ENCODE measurements at places on chromosomes 2 and 18.

DNA sequence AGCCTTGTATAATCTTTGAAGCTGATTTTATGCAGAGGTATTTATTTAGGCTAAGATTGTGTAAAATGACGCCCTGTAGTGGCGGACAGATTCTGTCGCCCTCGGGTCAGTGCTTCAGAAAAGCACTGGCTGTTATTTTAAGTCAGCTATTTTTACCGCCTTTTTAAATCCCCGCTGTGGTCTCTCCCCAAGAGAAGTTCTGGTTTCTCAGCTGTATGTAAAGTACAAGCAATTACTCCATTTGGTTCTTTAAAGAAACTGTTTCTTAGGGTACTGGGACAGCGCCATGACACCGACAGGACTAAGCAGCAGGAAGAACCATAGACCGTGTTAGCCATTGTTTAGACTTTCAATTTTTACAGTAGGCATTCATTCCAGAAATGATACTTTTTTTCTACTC lies 65.0 kb downstream of the UGGT1 start:
- no peak for DNase-seq

DNA sequence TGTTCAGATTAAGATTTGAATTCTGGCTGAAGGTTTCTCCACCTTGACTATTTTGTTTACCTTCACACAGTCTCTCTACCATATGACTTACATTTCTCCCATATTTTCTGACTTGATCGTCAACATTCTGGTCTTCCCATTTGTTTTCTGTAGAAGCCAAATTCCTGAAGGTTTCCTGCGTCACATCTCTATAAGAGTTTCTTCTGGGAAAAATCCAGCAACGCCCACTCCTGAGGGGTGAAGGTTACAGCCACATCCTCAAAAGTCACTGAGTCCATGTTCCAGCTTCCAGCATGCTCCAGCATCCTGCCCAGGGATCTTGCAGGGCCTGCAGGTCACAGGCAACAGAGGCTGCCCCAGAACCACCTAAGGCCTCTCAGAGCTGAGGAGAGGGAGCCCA lies 47.5 kb downstream of the NBEAL1 start:
- DNase-seq, result no peak

GRCh38 chr2:23565814-23566213 lies 180.8 kb downstream of the KLHL29 start:
- DNase-seq, result no peak

GRCh38 chr2:8518979-8519668 lies 162.7 kb upstream of the ID2 start:
- DNase-seq, result no peak

DNA sequence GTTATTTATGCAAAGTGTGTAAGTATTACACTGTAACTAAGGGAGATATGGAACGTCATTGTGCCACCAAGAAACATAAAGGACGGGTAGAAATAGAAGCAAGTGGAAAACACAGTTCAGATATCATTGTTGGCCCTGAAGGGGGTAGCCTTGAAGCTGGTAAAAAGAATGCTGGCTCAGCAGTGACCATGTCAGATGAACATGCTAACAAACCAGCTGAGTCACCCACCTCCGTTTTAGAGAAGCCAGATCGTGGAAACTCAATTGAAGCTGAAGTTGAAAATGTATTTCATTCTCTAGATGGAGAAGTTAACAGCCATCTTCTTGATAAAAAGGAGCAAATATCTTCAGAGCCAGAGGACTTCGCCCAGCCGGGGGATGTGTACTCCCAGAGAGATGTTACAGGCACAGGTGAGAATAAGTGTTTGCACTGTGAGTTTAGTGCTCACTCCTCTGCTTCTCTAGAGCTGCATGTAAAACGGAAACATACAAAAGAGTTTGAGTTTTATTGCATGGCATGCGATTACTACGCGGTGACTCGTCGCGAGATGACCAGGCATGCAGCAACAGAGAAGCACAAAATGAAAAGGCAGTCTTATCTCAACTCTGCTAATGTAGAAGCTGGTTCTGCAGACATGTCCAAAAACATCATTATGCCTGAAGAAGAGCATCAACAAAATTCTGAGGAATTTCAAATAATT lies 36.1 kb downstream of the ZNF407 start:
- no peak for DNase-seq

GRCh38 chr2:70668432-70668831 lies 99.6 kb downstream of the ADD2 start:
- no peak for DNase-seq

DNA sequence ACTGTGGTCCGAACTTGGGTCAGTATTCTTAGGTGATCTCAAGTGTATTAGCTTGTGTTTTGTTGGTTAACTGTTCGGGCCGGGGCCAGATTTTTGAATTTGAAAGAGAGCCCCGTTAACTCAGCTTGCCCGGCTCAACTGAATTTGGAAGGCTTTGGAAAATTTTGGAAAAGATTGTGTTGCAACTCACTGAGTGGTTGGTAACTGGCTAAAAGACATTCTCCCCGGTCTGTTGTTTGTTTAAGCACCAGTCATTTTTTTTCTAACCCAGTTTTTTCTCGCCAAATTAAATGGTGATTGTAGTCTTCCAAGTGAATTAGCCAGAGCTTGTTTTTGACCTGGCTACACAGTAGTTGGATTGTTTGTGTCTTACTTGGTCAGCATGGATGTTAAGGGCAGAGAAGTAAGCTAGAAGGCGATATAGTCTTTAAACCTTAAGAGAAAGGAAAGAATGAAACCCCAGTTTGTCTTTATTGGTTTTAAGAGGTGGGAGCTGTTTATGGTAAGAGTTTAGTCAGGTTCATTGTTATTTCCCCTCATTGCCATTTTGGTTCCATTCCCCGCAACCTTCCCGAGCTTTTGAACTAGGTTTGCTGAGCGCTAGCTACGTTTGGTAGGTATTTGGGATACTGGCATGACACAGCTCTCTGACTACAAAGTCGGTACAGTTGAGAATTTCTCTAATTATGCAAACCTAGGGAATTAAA lies 2.4 kb downstream of the MAP4K4 start:
- DNase-seq, result no peak

- no peak for DNase-seq
These were observed 360.6 kb upstream of the TNP1 start for GRCh38 chr2:217220228-217221013.

GRCh38 chr2:31526946-31527732 lies 53.6 kb downstream of the SRD5A2 start:
- no peak for DNase-seq

DNA sequence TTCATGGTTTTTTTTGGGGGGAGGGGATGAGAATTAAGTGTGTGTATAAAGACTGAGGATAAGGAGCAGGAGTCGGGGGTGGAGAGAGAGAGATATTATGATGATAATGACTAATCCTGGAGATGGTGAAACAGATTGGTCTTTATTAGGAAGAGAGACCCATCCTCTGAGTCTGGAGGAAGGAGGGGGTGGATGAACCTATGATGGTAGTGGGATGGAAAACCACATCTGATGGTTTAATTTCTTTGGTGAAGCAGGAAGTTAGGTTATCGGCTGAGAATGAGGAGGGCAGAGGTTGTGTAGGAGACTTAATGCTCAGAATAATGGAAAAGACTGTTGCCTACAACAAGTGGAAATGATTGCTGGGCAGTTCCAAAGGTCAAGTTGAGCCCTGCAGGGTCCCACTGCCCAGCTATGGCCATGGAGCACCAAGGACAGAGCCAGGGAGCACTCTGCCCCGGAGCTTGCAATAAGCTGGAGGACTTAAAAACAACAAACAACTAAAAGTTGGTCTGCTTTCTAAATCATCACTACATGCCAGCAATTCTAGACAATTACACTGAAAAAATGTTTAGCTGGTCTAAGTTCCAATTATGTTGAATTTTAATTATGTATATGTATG lies 7.9 kb downstream of the SLC16A14 start:
- no peak for DNase-seq

DNA sequence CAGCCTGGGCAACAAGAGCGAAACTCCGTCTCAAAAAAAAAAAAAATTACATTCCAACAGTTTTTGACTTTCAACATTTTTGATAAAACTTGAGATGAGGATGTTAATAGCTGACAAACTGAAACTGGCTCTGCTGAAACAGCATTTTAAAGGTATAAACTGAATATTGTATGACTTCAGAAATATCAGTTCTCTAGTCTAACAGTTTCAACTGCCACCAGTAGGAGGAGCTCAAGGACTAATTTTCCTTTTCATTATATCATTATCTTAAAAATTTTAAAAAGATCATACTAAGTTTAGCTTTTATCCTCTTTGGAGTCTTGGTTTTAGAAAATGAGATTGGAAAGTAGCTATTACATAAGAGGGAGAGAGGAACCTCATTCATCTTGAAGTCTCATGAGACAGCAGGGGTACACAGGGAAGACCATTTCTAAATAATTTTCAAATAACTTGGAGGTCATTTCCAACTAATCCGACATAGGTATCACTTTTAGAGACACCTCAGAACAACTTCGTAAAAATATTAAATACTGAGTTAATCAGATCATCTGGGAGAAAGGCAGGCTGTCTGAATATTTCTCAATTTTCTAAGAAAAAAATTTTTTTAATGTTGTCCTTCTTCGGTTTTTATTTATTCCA lies 37.6 kb upstream of the MCM6 start:
- DNase-seq, result no peak

GRCh38 chr2:14445670-14446069 lies 186.8 kb upstream of the LRATD1 start:
- DNase-seq, result no peak

GRCh38 chr2:86426271-86426670 lies 14.9 kb upstream of the KDM3A start:
- DNase-seq, result no peak

DNA sequence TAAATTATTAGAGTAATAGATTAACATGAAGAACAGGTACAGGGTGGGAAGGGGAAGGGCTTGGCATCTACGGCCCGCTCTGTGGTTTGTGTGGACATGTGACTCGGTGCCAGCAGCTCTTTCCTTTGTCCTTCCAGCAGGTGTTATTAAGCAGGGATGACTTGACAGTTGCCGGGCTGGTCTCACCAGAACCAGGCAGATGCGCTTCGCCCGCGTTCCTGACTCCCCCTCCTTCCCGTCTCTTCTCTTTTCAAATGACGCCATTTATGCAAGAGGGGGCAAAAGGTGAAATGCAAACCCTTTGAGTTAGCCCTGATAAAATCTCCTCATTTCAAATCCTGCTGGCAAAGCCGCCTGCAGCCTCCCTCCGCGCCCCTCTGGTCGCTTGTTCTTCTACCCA lies 38.9 kb upstream of the MGAT4A start:
- DNase-seq, result no peak

DNA sequence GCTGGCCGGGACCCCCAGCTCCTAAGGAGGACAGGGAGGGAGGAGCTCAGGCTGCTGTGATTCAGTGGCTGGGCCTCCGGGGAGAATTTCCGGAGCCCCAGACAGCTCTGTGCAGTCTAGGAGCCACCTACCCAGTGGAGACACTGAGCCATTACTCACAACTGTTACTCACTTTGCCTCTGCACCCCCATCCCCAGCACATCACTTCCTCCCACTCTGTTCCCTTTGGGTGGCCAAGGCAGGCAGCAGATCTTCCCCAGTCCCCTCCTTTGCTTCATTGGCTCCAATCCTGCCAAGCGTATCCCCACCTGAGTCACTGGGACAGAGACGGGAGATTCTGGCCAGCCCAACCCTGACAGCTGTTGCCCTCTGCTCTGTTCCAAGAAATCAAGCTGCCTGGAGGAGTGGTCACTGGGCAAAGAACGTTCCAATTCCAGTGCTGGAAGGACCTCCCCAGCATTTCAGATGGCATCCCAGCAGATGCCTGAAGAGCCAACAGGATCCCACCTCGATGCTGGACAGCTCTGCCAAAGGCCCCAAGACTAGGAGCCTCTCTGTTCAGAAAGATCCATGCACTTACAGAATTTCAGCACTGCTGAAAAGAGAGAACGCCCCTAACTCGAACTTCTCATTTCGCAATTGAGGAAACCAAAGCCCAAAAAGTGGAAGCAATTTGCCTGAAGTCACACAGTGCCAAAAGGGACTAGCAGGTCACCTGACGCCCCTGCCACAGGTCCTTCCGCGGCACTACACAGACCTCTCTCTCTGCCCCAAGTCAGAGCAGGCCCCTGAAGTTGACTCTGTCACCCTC lies 68.3 kb downstream of the TNS1 start:
- no peak for DNase-seq

- no peak for DNase-seq
These were observed 52.7 kb upstream of the CALCRL start for GRCh38 chr2:187500585-187501359.

DNA sequence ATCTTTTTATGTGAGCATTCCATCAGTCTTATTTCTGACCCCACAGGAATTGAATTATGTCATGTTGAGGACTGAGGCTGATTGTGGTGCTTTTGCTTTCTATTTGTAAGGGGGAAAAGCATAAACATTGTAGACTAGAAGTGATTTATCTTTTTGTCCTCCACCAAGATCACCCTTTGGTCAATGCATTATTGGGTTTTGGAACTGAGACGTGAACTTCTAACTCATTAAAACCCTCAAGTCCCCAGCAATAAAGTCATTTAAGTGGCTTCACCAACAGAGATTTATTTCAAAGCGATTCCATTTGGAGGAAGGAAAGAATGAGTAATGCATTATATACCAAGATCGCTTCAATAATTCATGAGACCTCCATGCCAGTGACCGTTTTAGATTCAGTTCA lies 75.5 kb upstream of the TXNDC2 start:
- no peak for DNase-seq

DNA sequence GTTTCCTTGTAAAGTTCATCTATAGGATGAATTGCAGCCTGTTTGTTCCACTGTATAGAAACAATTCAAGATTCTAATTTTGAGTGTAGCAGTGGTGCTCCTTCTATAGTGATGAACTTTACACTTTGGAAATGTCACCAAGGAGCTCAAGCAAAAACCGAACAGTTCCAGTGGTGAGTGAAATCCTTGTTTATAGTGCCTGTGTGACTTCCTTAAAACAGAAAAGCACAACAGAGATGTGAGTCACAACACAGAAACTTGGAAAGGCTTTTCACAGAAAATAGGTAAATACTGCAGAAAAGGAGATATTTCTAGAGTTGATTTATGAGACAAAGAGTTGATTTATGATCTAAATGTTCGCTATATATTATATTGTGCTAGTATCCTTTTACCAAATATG lies 482.0 kb downstream of the PTPRM start:
- no peak for DNase-seq

DNA sequence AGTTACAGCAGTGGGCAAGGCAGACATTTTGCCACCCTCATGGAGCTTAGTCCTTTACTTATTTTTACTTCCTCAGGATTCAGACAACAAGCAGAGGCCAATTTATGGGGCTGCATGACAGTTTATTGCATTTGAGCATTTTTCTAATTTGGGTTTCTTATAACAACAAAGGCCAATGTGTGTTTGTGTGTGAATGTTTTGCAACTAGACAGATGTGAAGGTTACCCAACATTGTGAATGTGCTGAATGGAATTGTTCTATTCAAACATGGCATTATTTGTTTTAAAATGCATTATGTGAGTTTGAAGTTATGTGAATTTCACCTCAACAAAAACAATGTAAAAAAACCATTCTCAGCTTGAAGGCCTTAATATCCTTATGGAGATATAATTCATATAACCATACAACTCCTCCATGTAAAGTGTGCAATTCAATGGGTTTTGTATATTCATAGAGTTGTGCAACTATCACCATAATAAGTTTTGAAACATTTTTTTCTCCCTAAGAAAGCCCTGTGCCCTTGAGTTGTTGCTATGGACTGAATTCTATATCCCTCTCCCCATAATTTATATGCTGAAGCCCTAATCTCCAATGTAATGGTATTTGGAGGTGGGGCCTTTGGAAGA lies 57.3 kb downstream of the CCDC195 start:
- no peak for DNase-seq

- no peak for DNase-seq
These were observed 127.3 kb downstream of the BCL2 start for GRCh38 chr18:63192126-63192884.

GRCh38 chr2:44246840-44247369 lies 28.4 kb upstream of the SLC3A1 start:
- DNase-seq, result no peak

GRCh38 chr2:201413143-201413542 lies 38.1 kb downstream of the TRAK2 start:
- DNase-seq, result no peak
